Hepatocyte (in vitro differentiated cells): ENCODE measurements at places on chromosomes 2 and 18.

GRCh38 chr2:182593394-182593975 lies 122.6 kb upstream of the DNAJC10 start:
- no peak for DNase-seq

- DNase-seq: no peak
Measured at GRCh38 chr2:17035010-17035409, 369.4 kb upstream of the CYRIA start.

DNA sequence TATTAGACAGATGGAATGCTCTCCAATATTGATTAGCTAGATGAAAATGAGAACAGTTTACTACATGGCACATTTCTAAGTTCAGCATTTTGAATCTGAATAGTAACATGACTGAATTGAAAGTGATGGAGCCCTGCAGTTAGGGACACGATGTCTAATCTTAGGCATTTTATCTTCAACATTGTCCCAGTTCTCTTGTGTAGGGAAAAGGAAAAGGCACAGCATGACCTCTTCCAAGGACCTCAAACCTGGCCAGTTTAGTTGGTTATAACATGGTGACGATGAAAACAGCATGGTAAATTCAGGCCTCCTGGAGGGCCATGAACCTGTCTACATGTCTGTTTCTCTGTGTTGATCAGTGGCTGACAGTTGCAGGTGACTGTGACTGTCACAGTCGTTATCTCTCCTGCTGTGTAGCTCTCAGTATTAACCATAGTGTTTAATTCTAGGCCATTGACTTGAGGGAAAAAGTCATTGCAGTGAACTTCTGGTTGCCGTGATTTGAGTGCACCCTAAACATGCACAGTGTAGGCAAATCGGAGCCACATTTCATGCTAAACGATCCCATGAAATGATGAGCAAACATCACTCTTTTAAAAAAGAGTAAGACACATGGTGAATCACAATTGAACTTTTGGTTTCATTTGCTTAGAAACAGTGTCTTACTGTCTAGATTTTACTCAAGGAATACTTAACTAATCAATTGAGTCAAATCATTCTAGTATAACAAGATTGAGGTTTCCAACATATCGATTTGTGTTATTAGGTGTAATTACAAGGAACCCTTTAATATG lies 129.7 kb downstream of the PHLPP1 start:
- no peak for DNase-seq

DNA sequence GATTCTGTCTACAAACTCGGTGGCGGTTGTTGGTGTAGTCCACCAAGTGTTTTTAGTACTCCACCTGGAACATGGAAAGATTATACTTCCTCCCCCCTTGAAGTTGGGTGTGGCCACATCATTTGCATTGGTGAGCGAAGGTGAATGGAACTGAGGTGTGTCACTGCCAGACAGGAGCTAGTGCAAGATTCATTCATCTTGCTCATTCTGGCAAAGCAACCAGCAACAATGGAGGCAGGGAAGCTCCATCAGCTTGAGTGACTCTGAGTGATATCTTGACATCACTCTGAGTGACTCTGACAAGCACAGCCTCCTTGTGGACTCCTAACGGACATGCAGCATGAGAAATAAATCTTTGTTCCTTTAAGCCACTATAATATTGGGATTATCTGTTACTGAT lies 54.7 kb upstream of the SLC1A4 start:
- no peak for DNase-seq

GRCh38 chr2:63789338-63790020 lies 52.2 kb upstream of the UGP2 start:
- no peak for DNase-seq

DNA sequence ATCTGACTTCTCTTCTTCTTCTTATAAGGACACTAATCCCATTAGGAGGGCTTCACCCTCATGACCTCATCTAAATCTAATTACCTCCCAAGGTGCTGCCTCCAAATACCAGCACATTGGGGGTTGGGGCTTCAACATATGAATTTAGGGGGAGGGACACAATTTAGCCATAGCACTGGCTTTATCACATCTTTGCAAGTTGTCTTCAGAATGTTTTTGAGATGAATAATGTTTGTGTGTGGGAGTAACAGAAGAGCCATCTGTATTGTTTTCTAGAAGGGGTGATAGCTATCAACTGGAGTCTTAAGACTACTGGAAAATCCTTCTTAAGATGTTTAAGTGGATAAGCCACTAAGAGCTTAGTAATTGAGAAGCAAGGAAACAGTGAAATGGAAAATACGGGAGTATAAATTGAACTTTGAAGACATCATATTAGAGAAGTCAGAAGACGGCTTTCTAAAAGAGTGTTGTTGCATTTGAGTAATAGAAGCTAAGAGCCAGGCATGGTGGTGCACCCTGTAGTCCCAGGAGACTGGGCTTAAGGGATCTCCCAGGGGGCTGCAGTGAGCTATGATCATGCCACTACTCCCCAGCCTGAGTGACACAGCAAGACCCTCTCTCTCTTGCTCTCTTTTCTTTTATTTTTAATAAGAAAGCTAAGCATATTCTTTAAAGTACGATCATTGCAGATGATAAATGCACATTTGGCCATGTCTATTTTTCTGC lies 32.6 kb upstream of the B3GNT2 start:
- DNase-seq: no peak

GRCh38 chr2:233419602-233420391 lies 65.5 kb downstream of the DGKD start:
- DNase-seq: no peak

DNA sequence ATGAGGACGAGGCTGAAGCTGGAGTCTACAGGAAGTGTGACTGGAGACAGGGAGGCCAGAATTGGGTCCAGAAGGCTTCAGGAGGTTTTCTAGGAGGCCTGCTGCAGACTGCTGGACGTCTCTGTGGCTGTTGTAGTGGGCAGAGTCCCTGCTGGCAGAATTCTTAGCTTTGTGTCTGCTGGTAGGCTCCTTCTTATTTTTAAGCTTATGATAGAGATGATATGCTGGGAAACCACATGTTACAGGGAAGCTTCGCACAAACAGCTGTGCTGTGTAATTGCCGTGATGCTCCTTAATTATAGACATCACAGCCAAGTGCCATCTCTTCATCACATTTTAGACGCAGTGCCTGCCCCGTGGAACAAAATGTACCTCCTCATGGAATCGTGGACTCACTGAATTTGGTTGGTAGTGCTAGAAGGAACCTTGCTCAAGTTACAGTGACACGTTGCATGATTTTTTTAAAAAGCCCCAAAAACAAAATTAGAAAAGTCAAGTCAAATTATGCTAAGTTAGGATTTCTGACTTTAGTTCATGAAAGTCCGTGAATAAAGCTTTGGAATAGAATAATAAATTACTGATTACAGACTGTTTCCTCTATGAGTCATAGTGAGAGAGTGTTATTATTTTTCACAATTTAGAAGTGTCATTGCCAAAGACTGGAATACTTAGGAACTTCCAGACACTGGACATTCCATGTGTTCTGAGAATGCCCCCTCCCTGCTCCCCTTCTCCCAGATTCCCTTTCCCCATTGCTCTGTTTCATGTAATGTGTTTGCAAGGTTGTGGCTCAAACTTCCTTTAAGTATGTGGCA lies 144.1 kb downstream of the FHOD3 start:
- no peak for DNase-seq

DNA sequence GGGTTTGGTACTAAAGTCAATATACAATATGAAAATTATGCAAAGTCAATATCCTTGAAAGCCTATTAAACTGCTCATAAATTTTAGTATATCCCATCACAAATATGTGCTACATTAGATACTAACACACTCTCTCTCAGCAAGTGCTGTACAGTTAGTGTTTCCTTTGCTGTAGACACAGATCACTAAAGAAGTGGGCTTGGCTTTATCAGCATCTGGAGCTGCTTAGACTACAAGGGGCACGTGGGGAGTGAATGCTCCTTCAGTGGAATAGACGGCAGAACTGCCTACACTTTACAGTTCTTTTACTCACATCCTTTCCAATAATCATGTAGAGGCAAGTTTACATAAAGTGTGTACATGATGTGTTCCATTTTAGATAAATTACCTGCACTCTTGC lies 26.0 kb upstream of the EFEMP1 start:
- no peak for DNase-seq

DNA sequence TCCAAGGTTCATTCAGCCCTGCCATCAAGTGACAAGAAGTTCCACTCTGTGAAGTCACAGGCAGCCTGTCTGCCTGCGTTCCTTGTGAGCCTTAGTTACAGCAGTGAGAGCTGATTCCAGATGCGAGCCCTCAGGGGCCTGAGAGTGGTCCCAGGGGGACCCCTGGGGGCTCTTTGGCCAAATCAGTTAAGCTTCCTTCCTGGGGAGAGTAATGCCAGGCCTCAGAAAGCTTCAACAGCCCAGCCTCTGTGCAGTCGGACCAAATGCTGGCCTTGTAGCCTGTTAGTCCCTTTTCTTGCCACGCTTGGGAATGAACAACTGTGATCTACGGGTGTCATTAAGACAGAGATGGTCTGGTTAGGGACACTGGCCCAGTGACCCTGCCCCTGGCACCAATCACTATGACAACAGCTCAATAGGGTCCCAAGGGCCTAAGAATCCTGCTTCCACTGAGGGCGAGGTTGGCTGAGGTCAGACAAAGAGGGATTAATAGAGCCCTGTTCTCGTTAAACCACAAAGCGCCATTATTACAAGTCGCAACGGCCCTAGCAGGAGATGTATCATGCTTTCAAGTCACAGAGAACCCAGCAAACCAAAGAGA lies 50.9 kb downstream of the HS1BP3 start:
- no peak for DNase-seq

DNA sequence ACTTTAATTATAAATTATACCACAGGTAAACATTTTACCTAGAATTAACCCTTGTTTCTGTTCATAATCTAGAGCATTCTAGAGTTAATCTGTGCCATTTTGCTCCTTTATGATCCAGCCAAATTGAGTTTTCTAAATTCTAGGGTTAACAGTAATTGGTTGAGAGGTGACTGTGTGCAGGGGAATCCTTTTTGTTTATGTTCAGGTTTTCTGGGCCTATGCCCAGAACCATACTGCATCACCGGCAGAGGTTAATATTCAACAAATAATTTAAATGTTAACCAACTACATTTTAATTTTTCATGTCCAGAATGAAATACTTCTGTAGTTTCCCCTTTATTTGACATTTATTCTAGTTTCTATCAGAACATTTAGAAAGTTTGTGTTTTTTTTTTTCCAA lies 32.3 kb downstream of the CARF start:
- no peak for DNase-seq

GRCh38 chr2:235433860-235434259 lies 60.0 kb upstream of the AGAP1 start:
- DNase-seq: no peak

- DNase-seq: peak; percentile 28
Measured at GRCh38 chr2:218129458-218130135, 3.8 kb downstream of the CXCR2 start.

- DNase-seq: no peak
Measured at GRCh38 chr2:223654384-223654915, 52.3 kb upstream of the SCG2 start.

GRCh38 chr2:130152816-130153595 lies 8.1 kb upstream of the CCDC74B start:
- DNase-seq: no peak

DNA sequence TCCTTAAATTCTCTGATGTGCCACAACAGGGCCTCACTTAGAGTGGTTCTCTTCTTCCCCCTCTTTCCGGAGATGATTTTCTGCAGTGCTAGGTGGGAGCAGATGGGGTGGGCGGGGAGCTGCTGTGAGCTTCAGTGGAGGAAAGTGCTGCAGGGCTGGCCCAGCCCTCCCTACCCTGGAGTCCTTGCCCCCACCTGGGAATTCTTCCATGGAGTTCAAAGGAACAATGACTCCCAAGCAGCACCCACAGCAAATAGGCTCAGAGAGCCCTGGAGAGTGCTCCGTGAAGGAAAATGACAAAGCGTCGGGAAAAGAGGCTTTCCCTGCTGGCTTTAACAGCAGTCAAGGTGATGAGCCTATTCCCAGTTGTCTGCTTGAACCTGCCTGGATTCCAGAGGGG lies 28.8 kb downstream of the LOXHD1 start:
- no peak for DNase-seq

GRCh38 chr2:188916736-188917135 lies 57.4 kb upstream of the COL3A1 start:
- DNase-seq: no peak

- no peak for DNase-seq
Measured at GRCh38 chr2:75528221-75528977, 32.3 kb downstream of the EVA1A start.

GRCh38 chr2:74515271-74515980 lies 1.2 kb downstream of the TLX2 start:
- no peak for DNase-seq

- DNase-seq: no peak
Measured at GRCh38 chr2:43924463-43924862, 71.3 kb downstream of the LRPPRC start.

- DNase-seq: no peak
Measured at GRCh38 chr2:147649286-147649685, 195.5 kb upstream of the ACVR2A start.

GRCh38 chr18:67845035-67845434 lies 328.5 kb upstream of the DSEL start:
- no peak for DNase-seq

GRCh38 chr2:231940795-231941194 lies 14.6 kb upstream of the NPPC start:
- DNase-seq: no peak

DNA sequence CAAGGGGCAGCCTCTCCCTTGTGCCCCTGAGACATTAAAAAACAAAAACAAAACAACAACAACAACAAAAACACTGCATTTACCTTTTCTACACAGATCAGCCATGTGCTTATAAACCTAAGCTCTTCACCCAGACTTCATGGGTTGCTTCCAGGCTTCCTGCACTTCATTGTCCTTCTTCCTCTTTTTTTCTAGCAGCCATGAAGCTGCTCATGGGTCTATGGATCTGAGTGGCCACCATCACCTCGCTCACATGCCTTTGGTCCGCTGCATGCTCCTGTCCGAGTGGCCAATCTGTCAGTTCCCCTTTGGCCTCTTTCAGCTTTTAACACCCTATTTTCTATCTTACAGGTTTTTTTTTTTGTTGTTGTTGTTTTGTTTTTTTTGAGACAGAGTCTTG lies 9.0 kb upstream of the TET3 start:
- no peak for DNase-seq

DNA sequence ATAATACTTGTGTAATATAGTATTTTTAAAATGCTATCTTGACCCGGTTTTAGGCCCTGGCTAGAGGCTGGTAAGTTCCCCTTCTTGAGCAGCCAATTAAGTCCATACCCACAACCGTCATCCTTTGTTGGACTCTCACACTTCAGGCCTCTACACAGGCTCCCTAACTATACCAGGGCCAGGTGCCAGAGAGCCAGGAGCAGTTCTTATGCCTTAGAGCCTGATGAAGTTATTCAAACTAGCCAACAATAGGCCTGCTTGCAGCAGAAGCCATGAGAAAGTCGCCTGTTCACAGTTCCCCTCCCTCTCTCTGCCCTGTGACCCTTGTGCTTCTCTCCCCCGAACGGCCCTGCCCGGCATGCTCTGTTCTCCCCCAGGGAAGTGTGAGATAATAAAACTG lies 454.2 kb upstream of the KLHL29 start:
- DNase-seq: no peak
